HEK293T (cell line): ENCODE measurements at places on chromosomes 6 and 20.
A peak's percentile ranks its signal among the peaks of the same experiment; 100 is the strongest.

- DNase-seq = no peak
These were observed 227.2 kb downstream of the ZMYND8 start for GRCh38 chr20:47129306-47129705.

GRCh38 chr6:131054392-131055250 is 8.4 kb downstream of the EPB41L2 start:
- DNase-seq = no peak

DNA sequence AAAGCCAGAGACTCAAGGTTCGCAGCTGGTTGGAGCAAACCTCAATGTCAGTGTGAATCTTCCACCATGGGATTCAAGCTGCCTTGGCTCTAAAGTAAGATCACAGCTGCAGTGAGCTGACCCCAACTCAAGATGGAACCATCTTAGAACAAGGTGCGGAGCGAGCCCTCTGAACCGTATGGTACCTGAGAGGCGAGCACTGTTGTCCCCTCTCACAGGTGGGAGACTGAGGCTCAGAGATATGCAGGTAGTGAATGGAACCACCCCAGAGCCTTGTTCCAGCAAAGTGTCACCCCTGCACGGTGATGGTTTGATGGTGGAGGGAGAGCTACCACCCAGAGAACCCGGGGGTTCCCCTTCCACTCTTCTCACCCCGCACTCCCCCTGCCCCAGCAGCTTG is 52.5 kb downstream of the BMP7 start:
- no peak for DNase-seq

DNA sequence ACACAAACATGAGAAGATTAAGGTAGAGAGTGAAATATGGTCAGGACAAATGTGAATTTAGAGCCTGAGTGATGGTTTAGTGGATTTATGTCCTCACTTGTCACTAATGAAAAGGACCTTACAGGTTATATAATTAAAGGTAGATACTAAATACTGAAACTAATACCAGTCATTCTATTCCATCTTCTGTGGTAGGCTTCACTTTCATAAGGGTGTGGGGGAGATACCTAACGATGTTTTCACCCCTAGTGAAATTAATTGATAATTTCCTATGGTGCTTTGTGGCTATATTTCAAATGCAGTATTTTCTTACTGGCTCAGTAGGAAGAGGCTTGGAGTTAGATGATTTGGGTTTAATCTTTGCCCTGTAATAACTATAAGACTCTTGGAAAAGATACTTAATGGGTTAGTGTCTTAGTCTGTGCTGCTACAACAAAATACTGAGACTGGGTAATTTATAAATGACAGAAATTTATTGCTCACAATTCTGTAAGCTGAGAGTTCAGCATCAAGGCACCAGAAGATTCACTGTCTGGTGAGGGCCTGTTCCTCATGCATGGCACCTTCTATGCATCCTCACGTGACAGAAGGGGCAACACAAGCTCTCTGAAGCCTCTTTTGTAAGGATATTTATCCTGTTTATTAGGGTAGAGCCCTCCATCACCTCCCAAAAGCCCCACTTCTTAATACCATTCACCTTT is 21.3 kb downstream of the RNF217 start:
- no peak for DNase-seq

GRCh38 chr6:121917263-121917829 is 481.9 kb downstream of the GJA1 start:
- DNase-seq = no peak

- no peak for DNase-seq
These were observed 19.9 kb upstream of the MUC21 start for GRCh38 chr6:30963641-30964040.

GRCh38 chr6:169099411-169100202 is 154.0 kb downstream of the THBS2 start:
- no peak for DNase-seq

- DNase-seq = no peak
These were observed 18.9 kb upstream of the SRSF6 start for GRCh38 chr20:43438578-43439316.

DNA sequence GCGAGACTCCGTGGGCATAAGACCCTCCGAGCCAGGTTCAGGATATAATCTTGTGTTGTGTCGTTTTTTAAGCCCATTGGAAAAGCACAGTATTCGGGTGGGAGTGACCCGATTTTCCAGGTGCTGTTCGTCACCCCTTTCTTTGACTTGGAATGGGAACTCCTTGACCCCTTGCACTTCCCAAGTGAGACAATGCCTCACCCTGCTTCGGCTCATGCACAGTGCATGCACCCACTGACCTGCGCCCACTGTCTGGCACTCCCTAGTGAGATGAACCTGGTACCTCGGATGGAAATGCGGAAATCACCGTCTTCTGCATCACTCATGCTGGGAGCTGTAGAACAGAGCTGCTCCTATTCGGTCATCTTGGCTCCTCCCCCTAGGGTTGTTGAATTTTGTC is 307.7 kb upstream of the DEFB115 start:
- no peak for DNase-seq

- DNase-seq = no peak
These were observed 93.4 kb upstream of the NXT1 start for GRCh38 chr20:23257106-23257761.

DNA sequence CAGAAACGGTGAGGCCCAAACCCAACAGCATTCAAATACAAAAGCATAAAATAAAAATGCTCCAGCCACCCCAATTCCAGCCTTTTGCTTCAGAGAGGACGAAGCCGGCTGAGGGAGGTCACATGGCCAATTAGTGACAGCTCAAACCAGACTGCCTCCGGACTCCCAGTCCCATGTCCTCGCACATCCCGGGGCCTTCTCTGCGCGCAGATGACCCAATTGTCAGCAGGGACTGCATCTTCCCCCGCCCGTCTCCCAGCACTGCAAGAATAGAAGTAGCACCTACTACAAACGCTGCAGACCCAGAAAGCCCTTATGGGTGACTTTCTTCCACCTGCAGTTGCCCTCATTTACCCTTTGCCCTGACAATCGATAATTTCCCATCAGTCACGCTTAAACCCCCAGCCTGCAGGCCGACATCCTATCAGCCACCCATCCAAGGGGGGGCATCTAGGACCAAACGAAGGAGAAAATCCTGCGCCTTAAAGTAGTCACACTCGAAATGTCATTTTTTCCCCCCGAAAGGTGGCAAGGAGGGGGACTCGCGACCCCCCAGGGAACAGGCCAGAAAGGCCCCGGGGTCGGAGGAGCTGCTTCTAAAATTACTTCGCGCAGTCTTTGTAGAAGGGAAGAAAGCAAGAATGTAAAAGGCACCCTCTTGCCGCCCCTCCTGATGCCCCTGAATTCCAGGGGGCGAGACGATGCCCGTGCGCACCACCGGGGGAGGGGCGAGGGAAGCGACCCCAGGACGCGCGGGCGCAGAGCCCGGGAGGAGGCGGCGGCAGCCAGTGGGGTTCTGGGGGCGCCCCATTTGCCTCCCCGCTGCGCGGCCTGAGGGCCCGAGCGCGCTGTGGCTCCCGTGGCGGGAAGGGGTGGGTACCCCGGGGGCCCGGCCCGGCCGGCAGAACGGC is 792 bp downstream of the SLC23A2 start:
- DNase-seq = peak; percentile 31

DNA sequence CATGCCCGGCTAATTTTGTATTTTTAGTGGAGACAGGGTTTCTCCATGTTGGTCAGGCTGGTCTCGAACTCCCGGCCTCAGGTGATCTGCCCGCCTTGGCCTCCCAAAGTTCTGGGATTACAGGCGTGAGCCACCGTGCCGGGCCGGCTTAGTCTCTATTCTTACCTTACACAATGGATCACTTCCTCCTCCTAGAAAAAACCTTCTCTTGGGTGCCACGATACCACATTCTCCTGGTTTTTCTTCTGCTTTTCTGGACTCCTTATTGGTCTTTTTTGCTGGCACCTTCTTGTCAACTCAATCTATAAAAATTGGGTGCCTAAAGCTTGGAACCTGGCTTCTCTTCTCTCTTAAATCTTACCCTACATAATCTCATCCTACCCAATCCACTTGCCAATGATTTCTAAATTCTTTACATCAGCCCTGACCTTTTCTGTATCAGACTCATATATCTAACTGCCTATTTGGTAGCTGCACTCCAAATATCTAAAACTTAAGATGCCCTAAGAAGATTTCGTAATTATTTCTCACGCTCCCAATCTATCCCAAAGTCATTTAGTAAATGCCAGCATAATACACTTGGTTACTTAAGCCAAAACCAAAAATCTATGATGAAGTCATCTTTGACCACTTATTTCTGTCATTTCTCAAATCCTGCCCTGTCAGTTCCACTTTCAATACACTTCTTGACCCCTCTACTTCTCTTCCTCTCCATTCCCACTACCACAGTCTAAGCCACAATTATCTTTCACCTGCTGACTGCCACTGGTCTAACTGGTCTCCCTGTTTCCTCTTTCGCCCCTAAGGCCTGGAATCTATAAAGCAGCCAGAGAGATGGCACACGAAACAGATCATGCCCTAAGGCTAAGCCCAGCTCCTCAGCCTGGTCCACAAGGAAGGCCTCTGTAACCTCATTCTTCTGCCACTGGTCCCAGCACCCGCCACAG is 43.2 kb downstream of the ELMO2 start:
- no peak for DNase-seq
